ENCODE measurements at places on chromosomes 11 and 22.

- no peak for DNase-seq
These were observed 151.7 kb downstream of the UVRAG start for GRCh38 chr11:75966537-75967287.

DNA sequence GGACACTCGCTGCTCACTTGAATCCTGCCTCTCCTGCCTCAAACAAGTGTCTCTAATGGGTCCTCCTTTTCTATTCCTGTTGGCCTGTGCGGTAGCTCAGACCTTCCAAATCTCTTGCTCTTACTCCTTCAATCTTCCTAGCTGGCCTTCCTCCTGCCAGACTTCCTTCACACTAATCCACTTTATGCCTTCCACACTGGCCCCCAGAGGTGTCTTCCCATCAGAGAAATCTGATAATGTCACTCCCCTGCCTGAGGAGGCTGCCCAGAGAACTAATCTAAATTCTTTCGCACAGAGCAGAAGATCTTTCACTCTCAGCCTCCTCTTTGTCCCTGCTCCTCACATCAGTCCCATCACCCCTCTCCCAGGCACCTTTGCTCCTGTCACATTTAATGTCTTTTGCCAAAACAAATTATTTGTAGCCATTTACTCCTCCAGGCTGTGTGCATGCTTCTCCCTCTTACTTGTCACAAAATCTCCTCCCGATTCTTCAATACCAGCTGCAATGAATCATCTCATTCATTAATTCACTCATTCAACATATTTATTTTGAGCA, 175.7 kb downstream of the MAML2 start:
- DNase-seq: no peak

- DNase-seq: peak; percentile 37
These were observed 50.2 kb downstream of the LIF start for GRCh38 chr22:30196141-30196879.

GRCh38 chr22:44049486-44050231, 25.6 kb downstream of the PARVB start:
- DNase-seq: no peak

GRCh38 chr11:78344094-78344493, 73.5 kb downstream of the GAB2 start:
- no peak for DNase-seq

DNA sequence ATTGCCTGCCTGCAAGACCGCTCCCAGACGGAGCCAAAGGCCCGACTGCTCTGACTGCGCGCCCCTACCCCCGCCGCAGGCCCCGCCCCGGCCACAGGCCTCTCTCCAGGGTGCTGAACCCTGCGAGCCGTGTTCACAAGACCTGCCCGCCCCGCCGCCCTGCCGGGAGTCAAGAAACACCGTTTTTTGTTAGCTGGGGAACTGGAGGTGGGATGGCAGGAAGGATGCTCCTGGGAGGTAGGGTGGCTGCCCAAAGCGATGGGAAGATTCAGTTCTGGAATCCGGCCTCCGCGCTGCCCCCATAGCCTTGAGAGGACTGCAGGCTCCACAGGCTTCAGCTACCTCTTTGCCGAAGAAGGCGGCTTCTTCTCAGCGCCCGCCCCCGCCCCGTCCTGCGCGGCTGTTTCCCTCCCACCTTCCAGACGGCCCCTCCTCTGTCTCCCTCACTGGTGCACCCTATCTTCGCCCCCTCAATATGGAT, 2.7 kb upstream of the PDE2A start:
- no peak for DNase-seq

DNA sequence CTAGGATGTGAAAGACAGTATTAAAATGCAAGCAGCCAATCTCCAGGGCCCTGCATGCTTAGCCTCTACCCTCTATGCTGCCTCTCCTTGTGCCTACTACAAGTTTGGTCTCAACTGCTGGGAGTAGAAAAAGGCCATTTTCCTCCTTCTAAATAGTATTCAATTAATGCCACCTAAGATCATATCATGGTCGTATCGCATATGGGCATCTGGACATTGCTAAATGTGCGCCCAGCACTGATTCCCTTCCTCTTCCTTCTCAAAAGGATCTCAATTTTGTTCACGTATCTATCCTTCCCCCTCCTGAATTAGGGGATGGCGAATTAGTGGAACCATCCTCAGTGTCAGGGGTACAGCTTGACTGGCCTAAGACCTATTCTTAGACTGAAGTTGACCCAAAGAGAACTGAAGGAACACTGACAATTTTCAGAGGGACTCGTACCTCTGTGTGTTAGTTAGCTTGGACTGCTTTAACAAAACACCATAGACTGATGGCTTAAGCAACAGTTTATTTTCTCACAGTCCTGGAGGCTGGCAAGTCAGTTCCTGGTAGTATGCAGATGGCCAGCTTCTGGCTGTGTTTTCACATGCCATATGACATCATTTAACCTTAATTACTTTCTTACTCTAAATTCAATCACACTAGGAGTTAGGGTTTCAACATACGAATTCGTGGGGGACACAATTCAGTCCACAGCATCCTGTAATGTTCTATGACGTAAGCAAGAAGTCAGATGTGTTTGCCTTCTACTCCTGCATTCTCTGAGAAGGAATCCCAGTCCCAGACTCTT, 8.5 kb upstream of the NUP50 start:
- DNase-seq: no peak

GRCh38 chr11:125685228-125685627, 4.6 kb upstream of the ACRV1 start:
- no peak for DNase-seq

GRCh38 chr11:103659206-103659618, 377.2 kb upstream of the DDI1 start:
- DNase-seq: peak; percentile 26

DNA sequence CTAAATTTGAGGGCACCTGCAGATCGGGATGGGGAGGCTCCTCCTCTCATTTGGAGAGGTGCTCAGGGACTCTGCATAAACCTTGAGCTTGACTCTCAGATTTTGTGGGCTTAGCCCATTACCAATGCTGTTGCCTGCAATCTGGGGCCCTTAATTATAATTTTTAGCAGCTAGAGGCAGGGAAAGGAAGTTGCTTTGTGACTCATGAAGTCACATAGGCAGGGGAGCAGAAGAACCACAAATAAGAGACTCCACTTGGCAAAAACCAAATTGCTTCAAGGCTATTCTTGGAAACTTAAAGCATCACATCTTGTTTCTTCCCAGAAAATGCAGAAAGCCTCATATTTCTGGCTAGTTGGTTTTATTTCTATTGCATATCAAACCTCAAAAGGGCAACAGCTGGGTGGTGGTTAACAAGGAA, 46.9 kb downstream of the MICAL2 start:
- no peak for DNase-seq

DNA sequence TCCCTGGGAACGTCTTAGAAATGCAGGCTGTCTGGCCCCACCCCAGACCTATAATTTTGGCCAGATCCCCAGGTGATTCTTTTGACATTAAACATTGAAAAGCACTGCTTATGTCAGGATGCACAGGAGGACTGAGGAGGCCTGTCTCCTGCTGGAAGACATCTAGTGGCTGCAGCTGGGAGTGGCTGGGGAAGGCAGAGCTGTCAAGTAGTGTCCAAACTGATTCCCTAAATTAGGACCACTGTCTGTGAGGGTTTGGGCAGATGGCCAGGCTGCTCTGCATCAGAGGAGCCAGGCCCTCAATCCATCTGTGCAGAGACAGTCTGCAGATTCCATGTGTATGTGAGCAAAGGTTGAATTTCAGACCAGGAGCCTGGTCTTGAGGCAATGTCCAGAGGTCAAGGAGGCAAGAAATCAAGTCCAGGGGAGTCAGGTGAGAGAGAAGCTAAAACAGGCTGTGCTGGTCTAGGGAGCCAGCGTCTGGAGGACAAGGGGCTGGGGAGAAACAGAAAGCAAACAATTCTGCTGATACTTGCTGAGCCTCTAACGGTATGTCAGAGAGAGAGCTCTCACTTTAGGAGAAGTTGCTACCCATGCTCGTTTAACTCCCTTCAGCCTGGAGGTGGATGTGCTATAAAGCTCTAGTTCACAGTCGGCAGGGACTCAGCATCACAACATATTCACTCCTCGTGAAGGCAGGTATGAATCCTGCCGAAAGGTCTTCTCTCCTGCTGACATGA, 15.3 kb upstream of the SYTL2 start:
- no peak for DNase-seq

- DNase-seq: peak; percentile 19
These were observed 5.9 kb downstream of the PHOX2A start for GRCh38 chr11:72238040-72238450.

DNA sequence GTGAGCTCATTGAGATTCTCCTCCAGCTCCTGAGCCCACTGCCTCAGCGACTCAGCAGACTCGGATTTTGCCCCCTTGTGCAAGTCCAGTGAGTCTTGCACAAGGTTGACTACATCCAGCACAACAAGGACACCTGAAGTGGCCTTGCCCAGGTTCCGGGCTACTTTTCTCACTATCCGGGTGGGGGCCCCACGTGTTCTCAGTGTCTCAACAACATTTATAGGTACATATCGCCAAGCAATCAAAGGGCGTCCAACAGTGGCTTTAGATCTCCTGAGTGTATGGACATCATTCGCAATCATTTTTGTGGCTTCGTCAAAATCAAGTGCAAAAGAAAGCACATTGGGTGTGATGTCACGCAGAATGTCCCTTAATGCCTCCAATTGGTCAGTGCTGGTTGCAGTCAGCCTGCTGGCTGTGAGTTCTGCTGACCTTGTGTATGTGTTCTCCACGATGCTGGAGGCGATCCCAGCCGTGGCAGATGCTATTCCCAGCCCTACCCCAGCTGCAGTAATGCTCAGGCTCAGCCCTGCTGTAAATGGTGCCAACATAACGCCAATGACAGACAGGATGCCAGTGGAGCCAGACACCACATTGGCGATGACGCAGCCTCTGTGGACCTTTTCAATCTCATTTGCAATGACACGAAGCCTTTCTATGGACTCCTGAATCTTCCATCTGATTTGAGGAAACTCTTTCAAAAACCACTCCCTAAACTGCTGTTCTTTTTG, 10.3 kb downstream of the APOL4 start:
- DNase-seq: no peak

GRCh38 chr11:16179676-16180075, 176.7 kb downstream of the SOX6 start:
- no peak for DNase-seq

- DNase-seq: no peak
These were observed 242.1 kb upstream of the CCDC90B start for GRCh38 chr11:83528225-83528624.

- no peak for DNase-seq
These were observed at the start of gene NR1H3 for GRCh38 chr11:47257517-47258316. TSS of gene NR1H3 (plus strand) at chr11:47257996. CDS start at chr11:47259217, 1,221 bp downstream.

DNA sequence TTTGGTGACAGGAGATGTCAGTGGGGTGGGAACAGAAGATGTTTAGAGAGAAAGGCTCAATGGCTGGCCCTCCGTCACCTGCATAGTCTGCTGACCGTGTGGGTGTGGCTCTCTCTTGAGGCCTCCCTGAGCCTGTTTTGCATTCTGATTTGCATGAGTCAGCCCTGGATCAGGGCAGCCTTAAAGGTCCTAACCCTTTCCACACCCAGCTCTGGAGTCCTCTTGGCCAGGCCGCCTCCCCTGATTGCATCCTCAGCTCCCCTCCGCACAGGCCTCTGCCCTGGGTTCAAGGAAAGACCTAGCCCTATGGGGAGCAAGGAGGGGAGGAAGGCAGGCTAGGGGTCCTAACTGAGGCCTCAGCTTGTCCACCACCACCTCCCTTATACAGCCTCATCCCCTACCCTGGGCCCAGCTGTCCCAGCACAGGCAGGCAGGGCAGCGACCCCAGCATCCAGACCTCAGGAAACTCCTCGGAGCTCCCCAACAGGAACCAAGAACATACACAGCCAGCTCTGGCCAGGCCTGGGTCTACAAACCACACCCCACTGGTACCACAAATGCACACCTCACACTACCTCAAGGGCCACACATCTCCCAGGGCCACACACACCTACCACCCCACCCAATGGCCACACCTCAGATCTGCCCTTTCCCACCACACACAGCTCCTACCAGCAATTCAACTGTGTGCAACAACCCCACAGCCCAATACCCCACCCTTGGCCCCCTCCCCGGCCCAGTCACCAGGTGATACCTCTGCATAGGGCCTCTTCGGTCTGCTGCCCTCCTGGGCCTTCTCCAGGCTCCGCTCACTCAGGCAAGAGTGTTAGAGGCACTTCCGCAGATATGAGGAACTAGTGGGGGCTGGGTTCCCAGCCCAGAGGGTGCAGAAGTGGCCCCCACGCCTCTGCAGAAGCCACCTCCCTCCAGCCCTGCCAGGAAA, 13.7 kb downstream of the ARAP1 start:
- no peak for DNase-seq

DNA sequence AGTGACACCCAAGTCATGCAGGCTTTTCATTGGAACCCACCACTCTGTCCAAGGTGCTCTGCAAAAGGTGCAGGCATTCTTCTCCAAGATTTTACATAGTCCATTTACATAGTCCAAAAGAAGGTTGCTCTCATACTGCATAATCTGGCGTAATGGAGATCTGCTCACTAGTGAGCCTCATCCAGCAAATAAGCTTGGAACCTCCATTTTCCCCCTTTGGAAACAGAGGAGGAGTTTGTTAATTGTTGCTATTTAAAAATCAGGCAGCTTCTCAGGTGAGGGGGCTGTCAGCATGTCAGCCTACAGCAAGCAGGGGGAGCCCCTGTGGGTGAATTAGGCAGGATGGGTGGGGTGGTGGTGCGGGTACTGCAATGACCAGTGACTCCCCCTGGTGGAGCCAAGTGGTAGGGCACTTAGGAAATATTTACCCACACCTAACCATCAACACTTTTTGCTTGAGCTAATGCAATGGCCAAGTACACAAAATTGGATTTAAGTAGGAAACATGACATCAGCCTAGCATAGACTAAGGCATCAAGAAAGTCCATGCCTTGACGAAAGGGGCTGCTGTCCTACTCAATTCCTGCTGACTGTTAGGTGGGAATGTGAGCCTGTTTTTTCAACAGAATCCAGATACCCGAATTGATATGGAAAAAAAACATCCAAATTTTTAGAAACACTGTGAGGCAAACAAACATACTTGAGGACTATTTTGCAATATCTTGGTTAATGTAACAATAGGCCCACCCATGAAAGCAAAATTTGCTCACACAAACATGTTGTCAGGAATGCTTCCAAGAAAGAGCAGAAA, 64.5 kb downstream of the AMBRA1 start:
- peak; percentile 74 for DNase-seq

DNA sequence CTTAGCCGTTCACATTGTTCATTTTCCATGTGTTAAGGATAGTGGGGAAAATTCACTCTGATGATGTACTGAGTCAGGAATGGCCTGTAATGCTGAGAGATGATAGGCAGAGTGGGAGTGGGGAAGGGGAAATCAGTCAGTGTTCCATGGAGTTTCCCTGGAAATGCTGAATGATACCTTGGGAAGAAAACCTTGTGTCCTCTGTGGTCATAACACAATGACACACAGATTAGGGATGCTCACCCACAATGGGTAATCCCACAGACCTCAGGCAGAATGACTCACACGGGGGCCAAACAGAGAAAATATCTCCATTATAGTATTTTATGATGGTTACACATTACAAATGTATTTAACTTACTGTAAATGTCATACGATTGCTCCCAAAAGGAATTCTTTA, 118.0 kb downstream of the SNX19 start:
- no peak for DNase-seq

- peak; percentile 13 for DNase-seq
These were observed 140.9 kb upstream of the MTNR1B start for GRCh38 chr11:92828556-92828955.

GRCh38 chr11:31768749-31769640, 42.1 kb downstream of the PAX6 start:
- no peak for DNase-seq

Data from NCI-H2081 (cell line).